HCT116 (cell line): ENCODE measurements at places on chromosomes 12 and 14. TPM values are rescaled to one million over a fixed set of nuclear protein-coding genes. Genes with fewer than 3 reads are reported as not detected.

Gene PLEKHH1
- 27.6 TPM for total RNA-seq

Gene KIF21A
- 29.1 TPM for total RNA-seq

Gene TMTC3
- 22.5 TPM for total RNA-seq

Gene SARNP
- total RNA-seq = 82.4 TPM

Gene SYT1
- total RNA-seq = 44.9 TPM

Gene SSPN
- total RNA-seq = 0.17 TPM

Gene KCNJ8
- total RNA-seq = 0.17 TPM

Gene IGF1
- 0.42 TPM for total RNA-seq

Gene CMKLR1
- 0.15 TPM for total RNA-seq

Gene GPR132
- 0.10 TPM for total RNA-seq

Gene TCL1B
- not detected for total RNA-seq

Gene GALNT16
- 0.32 TPM for total RNA-seq

Gene SRRM4
- 0.02 TPM for total RNA-seq

Gene PLEKHD1
- 1.2 TPM for total RNA-seq

Gene CYP27B1
- 11.6 TPM for total RNA-seq

Gene PLA2G1B
- total RNA-seq = 2.0 TPM

Gene IL23A
- total RNA-seq = 0.59 TPM

Gene SOAT2
- total RNA-seq = 0.17 TPM

Gene HOXC10
- 3.8 TPM for total RNA-seq

Gene MSRB3
- 8.2 TPM for total RNA-seq

Gene RNF212B
- total RNA-seq = not detected

Gene RTL1
- not detected for total RNA-seq

Gene PIANP
- not detected for total RNA-seq

Gene ZNF839
- total RNA-seq = 17.7 TPM

Gene GPR137C
- 0.89 TPM for total RNA-seq

Gene REP15
- total RNA-seq = 0.86 TPM

Gene FOXG1
- not detected for total RNA-seq

Gene LPAR5
- 5.2 TPM for total RNA-seq

Gene E2F7
- total RNA-seq = 19.5 TPM

Gene RIC8B
- 16.7 TPM for total RNA-seq

Gene INHBE
- total RNA-seq = 0.89 TPM

Gene ALDH2
- 32.9 TPM for total RNA-seq
